ENCODE measurements at places on chromosomes 5 and 9.

GRCh38 chr5:1199649-1200494 lies 1.5 kb upstream of the SLC6A19 start:
- no peak for DNase-seq

DNA sequence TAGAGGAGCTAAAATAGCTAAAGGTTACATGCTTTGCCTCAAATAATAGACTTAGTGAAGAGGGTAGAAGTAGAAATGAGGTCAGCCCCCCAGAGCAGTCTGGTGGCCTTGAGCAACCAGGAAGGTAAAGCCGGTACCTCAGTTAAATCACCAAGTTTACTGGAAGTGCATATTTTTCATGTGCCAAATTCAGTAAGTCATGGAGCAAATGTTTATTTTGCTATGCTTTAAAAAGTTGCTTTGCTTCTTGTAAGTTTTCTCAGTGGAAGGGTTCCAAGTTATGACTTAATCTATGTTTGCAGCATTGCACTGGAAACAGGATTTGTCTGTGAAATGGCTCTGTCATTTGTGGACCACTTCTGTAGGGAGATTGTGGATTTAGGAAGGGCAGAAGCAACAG lies 256.7 kb downstream of the ARRDC3 start:
- DNase-seq, result no peak

GRCh38 chr9:94922691-94923107 lies 196.2 kb downstream of the AOPEP start:
- no peak for DNase-seq

DNA sequence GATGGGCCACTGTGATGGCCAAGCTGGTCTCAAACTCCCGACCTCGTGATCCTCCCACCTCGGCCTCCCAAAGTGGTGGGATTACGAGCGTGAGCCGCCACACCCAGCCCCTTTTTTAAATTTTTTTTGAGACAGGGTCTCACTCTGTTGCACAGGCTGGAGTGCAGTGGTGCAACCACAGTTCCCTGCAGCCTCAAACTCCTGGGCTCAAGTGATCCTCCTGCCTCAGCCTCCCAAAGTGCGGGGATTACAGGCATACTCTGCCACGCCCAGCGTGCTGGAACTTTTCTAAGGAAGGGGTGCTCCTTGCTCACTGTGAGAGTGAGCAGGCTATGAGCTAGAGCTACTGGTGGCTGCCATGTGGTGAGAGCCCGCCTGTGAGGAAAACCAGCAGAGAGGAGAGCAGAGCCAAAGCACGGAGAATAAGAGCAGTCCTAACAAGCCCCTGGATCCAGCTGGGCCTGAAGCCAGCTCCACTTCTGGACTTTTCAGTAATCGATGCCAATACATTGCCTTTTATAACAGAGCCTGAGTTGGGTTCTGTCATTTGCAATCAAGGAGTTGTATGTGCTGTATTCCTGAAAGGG lies 75.5 kb upstream of the UNC5A start:
- DNase-seq, result no peak

DNA sequence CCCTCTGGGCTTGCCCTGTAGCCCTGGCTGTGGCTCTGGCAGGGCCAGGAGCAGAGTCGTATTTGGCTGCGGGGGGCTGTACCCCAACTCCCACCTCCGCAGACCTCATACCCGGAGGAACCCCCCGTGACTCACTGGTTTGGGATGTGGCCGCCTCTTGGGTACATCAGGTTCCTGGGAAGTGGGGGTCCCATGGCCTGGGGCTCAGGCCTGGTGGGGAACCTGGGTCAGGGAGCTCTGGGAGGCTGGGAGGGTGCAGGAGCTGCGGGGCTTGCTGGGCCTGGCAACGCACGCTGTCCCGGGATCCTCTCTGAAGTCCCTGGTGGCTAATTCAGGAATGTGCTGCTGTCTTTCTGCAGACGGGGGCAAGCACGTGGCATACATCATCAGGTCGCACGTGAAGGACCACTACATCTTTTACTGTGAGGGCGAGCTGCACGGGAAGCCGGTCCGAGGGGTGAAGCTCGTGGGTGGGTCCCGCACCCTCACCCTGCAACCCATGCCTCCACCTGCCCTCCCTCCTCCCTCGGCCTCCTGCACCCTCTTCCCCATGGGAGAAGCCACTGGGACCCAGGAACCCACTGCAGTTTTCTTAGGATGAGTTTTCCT lies 2.4 kb downstream of the LCN1 start:
- DNase-seq, result no peak

GRCh38 chr9:78311886-78312524 lies 15.1 kb downstream of the PSAT1 start:
- DNase-seq, result no peak

DNA sequence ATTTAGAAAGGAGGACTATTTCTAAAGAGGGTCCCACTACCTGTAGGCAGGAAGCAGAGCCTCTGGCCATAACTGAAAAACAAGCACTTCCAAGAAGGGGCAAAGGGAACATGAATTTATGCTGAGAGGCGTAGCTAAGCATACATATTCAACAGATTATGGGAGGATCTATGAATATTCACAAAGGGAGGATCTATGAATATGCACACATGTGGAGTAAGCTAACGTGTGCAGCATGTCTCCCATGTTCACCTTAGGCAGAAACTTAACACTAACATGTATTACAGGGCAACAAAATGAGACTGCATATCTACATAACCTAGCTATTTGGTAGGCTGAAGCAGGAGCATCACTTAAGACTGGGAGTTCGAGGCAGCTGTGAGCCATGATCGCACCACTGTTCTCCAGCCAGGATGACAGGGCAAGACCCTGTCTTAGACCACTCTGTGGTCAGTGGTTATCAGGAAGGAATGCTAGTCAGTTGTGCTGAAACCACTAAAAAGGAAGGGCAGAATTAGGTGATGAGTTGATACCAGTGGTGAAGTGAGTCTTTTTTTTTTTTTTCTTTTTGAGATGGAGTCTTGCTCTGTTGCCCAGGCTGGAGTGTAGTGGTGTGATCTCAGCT lies 20.8 kb downstream of the FXN start:
- DNase-seq, result no peak

DNA sequence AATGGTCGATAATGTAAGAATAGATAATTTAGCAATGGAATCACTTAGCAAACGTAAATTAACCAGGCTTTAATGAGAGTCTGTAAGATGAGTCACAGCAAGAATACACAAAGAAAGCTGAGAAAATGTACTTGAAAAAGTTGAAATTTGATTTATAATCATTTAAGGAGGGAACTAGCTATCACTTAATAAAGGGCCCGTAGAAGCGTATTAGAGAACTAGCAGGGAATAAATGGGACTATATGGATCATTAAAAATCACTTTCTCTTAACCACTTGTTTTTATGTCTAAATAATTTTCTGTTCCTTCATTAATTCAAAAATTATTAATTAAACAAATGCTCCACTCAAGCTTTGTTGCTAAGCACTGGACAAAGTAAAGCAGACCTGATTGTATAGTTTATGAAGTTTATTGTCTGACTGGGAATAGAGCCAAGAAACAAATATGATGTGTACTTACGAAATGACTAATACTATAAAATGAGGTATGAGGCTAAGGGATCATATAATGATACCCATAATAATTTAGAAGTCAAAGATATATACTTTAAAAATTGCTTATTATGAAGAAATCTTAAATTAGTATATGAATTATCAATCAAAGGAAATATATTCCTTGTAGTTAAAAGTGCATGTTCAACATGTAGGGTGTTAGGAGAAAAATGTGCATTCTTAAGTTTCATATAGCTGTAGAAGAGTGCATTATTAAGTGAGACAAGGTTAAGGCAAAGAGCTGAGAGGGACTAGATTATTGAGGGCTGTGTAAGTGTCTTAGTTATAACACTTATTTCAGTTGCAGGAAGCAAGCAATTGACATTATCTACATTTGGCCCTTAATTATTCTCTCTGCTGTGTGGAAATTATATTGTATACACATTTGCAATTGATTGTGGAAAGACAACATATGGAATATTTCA lies 196.8 kb downstream of the PRDM9 start:
- no peak for DNase-seq

- DNase-seq, result no peak
Observed at GRCh38 chr9:89749500-89750116, 144.8 kb downstream of the GADD45G start.

GRCh38 chr9:72459308-72459707 lies 62.1 kb upstream of the TMC1 start:
- DNase-seq, result no peak

- peak; percentile 54 for DNase-seq
Observed at GRCh38 chr5:36507332-36507952, 99.0 kb upstream of the SLC1A3 start.

- DNase-seq, result no peak
Observed at GRCh38 chr5:146516151-146516475, at the start of gene GPR151. TSS of gene GPR151 (minus strand) at chr5:146516190. CDS start at chr5:146516113, 77 bp downstream.

DNA sequence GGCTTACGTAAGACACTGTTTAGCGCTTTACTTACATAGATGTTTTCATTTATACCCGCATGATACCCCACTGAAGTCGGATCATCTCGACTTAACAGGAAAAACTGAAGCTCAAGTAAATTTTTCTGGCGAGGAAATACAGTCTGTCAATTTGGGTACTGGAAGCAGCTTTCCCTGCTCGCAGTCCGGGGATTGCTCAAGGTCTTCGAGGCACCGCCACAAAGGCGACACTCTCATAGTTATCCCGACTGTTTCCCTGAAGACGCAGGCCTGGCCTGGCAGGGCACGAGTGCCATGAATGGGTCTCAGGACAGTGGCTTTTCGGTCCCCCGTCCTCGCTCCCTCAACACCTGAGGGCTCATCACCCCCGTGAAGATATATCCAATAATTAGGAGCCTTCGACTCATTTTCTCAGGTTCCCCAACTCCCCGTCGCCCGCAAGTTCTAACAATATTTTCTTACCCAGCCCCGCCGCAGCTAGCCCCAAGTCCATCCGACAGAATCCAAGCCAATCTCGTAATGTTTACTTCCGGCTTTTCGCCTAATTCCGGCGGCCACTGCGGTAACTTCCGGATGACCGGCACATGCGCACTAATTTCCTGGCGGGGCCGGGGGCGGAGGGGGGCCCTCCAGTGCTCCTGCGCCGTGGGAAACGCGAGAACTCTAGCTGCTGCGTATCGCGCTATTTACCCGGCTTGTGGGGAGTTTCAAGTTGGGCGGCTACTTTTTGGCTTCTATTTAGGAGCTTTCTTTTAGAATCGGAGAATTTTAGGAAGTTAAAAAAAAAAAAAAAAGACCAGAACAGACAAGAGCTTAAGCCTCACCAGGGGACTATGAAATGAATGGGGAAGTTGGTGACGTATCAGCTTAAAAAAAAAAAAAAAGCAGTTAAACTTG lies at the start of gene SLU7:
SLU7 (minus strand) TSS at position 521 of the 897 bp plus-strand sequence. CDS start 3,787 bp downstream, outside the sequence.
- peak; percentile 90 for DNase-seq

DNA sequence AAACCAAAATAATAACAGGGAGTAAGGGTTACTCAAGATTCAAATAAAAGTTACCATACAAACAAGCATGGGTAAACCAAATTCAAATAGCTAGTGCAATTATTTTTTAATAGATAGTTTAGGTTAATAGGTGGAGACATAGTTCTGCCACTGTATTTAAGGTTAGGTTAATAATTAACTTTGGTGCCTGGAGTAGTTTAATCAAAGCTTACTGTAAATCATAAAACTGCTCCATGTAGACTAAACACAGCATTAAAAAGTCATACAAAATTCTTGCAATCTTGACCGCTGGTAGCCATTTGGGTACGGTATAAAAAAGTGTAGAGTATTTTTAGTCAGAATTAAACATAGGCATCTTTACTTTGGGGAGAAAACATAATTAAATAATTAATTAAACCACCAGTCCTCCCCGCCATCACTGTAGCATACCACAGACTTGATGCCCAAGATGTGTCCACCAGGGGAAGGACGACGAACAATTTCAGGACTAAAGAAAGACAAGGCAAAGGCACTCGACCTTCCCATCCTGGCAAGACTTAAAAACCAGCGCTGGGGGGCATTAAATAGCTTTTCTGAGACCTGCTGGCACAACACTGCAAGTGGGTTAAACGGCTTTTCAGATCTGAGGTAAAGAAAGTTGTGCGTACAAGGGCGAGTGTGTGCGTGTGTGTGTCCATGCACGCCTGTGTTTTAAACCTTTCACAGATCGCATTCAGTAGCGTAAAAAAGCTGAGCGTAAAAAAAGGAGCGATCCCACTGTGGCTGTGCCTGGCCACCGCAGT lies 2.9 kb downstream of the SEMA6A start:
- no peak for DNase-seq

- DNase-seq, result no peak
Observed at GRCh38 chr9:75170898-75171360, 82.6 kb downstream of the OSTF1 start.

GRCh38 chr5:179758955-179759354 lies 26.3 kb downstream of the MAML1 start:
- DNase-seq, result no peak

GRCh38 chr5:40828690-40829661 lies 6.0 kb downstream of the RPL37 start:
- DNase-seq, result no peak

GRCh38 chr5:169650701-169651331 lies 13.7 kb downstream of the DOCK2 start:
- peak; percentile 49 for DNase-seq

DNA sequence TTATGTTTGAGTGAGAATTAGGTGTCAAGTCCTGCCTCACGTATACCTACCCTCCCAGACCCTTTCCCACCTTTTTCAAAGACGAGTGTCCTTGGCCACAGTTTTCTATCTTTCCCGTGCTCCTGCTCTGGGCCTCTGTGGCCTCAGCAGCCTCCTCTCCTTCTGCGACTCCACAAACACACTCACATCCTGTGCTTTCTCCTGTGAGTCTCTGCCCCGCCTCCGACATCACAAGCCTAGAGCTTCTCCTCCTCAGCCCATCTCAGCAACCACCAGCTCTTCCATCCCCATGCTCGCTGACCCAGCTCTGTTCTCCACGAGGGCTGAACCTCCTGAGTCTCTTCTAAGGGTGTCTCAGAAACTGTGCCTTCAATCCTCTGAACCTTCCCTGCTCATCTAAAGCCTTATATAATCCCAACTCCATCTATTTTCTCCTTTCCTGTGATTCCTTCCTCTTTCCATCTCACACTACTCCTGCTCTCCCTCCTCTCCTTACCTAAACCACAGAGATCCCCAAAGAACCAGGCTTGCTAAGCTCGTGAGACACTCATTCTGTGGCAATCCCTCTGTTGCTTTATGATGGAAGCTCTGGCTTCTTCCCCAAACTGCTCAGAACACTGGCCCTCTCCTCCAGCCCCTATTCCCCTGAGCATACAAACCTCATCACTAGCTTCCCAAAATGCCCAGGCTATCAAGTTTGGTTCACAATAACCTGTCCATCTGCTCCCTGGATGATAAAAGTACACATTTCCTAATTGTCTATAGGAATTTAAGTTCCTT lies 55.2 kb downstream of the RASEF start:
- no peak for DNase-seq

GRCh38 chr5:179819296-179820126 lies 1.2 kb upstream of the SQSTM1 start:
- peak; percentile 24 for DNase-seq

DNA sequence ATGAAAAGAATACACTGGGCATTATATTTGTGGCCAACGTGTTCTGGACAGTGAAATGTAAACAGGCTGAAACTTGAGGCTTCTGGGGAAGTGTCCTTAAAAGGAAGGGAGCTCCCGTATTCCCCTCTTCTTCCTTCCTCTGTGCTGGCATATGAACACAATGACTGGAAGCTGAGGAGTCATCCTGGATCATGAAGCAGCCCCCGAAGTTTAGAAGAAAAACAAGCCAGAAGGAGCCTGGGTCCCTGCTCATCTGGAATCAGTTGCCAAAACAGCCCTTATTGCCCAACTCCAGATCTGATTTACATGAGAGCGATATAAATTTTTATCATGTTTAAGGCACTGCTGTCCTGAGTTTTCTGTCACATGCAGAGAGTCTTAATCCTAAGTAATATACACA lies 65.4 kb upstream of the SLC1A1 start:
- no peak for DNase-seq

GRCh38 chr5:169870211-169870610 lies 110.1 kb downstream of the INSYN2B start:
- DNase-seq, result no peak
